ENCODE measurements at places on chromosomes 12 and 14. TPM values are rescaled to one million over a fixed set of nuclear protein-coding genes. Genes with fewer than 3 reads are reported as not detected.

GRCh38 chr14:75837151-75837787 is 144.5 kb downstream of the TGFB3 start:
- no peak for DNase-seq
- peaks cover 7% of the 10 kb centered on the region for H3K36me3 ChIP-seq
- no peak overlapping the region for H3K27ac ChIP-seq
- H3K27me3 ChIP-seq: no peaks in the 10 kb centered on the region
- H3K4me3 ChIP-seq: no peak overlapping the region
- peaks cover 14% of the 10 kb centered on the region for H3K4me1 ChIP-seq

DNA sequence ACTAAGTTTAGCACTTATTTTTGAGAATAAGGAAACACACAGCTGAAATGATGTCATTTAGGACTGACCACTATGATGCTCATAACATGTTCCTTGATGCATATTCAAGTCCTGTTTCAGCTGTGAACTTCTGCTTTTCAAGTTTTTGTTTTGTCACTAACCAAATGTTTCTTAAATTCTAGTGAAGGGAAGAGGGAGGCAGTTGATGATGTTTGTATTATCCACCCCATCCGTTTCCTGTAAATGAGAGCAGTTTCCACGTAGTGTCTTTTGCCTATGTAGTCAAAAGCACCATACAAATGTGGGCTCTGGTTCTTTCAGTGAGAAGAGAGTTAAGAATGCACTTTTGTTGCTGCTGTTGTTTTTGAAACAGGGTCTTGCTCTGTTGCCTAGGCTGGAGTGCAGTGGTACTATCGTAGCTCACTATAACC is 491.8 kb downstream of the PCNX1 start:
- H3K27me3 ChIP-seq: no peaks in the 10 kb centered on the region
- peaks cover 8% of the 10 kb centered on the region for H3K4me1 ChIP-seq
- no peak for DNase-seq
- no peaks in the 10 kb centered on the region for H3K36me3 ChIP-seq
- peak overlapping the region; percentile 7 for H3K27ac ChIP-seq

DNA sequence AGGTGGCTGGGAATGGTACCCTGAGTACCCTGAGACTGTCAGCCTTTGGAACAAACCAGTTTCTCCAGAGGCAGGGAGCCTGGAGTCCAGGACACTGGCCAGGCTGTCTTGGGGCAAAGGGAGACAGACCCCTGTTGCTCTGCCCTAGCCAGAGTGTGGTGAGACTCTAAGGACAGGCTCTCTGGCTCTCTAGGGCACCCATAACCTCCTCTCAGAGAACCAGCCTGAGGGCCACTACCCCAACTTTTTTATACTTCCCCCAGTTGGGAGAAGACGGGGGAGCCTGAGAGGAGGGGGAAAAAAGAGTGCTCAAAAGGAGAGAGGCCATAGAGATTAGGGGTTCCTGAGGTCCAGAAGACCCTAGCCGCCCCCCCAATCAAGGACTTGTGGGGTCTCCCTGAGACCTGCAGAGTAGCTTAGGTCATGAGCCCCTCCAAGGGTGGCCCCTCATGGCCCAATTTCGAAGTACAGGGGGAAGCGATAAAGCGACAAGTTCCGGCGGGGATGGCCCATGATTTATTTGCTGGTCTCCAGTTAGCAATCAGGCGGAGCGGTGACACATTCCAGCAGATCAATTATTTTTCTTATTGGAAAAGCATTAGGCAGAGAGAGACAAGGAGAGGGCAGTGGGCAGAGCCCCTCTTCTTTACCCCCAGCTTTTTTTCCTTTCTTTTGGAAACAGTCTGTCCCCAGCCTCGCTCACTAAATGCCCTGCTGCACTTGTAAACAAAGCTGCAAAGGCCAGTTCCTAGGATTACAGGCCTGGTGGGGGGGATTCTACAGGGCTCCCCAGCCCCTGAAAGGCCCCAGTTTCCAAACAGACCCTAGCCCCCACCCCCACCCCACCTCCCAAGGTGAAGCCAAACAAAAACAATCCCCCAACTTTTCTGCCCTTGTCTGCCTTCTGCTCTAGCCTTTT is 1.5 kb downstream of the HOXC8 start:
- no peak overlapping the region for H3K4me3 ChIP-seq
- H3K27ac ChIP-seq: no peak overlapping the region
- no peak for DNase-seq
- peaks cover 23% of the 10 kb centered on the region for H3K4me1 ChIP-seq

DNA sequence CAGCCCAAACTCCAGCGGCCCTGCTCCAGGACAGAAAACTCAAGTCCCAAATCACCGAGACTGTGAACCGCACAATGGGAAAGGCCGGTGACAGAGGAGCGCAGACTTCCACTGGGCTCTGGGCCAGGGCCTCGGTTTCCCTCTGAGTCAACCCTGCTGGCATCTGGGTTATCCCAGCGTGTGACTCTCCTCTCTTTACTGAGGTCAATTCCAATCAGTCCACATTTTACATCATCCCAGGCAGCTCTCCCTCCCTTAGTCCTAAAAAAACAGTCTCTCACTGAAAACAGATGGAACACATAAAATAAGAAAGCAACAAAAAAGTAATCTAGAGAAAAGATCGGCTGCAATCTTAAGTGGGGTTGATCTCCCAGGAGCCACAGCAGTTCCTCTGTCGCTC is 36.9 kb downstream of the ITPK1 start:
- H3K4me1 ChIP-seq: peaks cover 70% of the 10 kb centered on the region
- no peaks in the 10 kb centered on the region for H3K27me3 ChIP-seq
- no peak overlapping the region for H3K4me3 ChIP-seq
- H3K27ac ChIP-seq: no peak overlapping the region
- no peaks in the 10 kb centered on the region for H3K36me3 ChIP-seq
- DNase-seq: no peak

GRCh38 chr12:104201238-104202001 is 14.2 kb upstream of the TXNRD1 start:
- H3K36me3 ChIP-seq: no peaks in the 10 kb centered on the region
- no peak for DNase-seq
- H3K27me3 ChIP-seq: peaks cover 5% of the 10 kb centered on the region
- H3K4me1 ChIP-seq: peaks cover 3% of the 10 kb centered on the region

DNA sequence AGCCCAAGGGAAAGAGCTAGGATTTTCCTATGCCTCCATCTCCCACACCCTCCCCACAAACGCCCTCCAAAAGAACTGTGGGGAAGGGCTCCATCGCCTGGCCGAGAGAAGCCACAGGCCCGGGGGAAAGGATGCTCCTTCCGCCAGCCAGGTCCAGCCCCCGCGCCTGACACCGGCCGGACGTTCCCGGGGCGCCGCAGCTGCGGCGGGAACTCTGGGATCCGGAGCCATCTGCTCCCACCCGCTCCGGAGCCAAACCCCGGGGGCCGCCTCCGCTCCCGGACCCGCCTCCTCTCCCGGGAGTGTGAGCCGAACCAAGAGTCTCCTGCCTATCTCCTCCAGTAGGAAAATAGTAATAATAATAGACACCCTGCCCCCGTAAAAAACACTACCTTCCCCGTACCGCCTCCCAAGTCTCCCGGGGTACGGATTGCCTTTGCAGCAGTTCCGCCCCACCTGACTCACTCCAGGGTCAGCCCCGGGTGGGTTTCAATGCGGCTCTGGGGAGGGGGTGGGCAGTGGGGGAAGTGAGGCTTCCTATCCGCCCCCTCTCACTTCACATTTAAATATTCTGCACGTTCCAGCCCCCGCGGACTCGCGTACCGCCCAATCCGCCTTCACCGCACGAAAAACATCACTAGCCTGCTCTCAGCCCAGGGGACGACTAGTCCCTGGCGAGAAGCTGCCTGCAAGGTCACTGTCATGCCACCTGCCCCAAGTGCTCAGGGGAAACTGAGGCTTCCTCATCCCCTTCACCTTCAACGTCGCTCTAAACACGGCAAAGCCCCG is 2.4 kb downstream of the AGAP2 start:
- peak; percentile 58 for DNase-seq
- H3K27ac ChIP-seq: peak overlapping the region; percentile 77
- H3K36me3 ChIP-seq: no peaks in the 10 kb centered on the region
- peaks cover 47% of the 10 kb centered on the region for H3K4me1 ChIP-seq

The GLS2 gene
- 0.49 TPM for total RNA-seq

DNA sequence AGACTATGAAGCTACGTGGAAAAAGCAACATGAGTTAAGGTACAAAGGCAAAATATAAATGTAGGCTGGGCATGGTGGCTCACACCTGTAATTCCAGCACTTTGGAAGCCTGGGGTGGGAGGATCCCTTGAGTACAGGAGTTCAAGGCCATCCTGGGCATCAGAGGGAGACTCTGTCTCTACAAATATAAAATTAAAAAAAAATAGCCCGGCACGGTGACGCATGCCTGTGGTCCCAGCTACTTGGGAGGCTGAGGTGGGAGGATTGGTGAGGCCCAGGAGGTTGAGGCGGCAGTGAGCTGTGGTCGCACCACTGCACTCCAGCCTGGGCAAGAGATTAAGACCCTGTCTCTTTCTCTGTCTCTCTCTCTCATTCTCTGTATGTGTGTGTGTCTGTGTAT is 4.0 kb upstream of the VPS37B start:
- peaks cover 33% of the 10 kb centered on the region for H3K4me1 ChIP-seq
- no peaks in the 10 kb centered on the region for H3K36me3 ChIP-seq
- H3K27ac ChIP-seq: no peak overlapping the region
- no peak for DNase-seq

DNA sequence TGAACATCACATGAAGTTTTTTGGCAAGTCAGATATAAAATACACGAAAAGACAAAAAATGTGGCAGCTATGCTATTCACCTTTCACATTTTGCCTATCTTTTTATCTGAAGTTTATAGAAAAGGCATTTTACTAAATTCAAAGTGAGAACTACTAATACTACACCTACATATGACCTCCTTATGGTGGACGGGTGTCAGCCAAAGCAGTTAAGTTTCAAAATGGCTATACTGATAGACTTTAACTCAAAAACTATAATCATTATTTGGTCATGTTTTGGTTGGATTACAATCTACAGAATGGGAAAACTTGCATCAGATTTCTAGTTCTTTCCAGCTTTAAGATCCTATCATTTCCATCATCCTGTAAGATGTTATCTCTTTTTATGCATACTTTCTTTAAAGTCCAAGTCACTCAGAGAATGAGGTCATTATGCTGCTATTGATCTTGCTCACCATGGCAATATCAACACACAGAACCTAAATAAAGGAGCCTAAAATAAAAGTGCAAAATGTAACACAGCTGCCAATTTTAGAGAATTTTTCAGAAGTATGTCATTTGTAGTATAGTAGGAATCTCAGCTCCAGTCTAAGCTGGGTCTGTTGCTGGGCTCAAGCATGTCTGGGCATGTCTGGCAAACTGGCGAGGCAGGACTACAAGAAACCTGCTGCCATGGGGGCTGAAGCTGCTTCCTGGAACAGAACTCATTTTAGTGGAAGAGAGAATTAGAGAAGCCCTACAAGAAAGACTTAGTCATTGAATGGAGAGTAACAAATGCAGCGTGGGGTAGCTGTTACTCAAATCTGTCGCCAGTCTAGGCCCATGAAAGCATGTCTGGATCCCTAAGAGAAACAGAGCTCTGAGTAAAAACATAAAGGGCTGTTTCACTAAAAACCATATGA is 7.6 kb upstream of the AEBP2 start:
- H3K4me1 ChIP-seq: peaks cover 6% of the 10 kb centered on the region
- DNase-seq: no peak
- H3K27ac ChIP-seq: no peak overlapping the region

The DHRS4L2 gene
- 15.7 TPM for total RNA-seq

The BBOF1 gene
- total RNA-seq: 3.8 TPM

DNA sequence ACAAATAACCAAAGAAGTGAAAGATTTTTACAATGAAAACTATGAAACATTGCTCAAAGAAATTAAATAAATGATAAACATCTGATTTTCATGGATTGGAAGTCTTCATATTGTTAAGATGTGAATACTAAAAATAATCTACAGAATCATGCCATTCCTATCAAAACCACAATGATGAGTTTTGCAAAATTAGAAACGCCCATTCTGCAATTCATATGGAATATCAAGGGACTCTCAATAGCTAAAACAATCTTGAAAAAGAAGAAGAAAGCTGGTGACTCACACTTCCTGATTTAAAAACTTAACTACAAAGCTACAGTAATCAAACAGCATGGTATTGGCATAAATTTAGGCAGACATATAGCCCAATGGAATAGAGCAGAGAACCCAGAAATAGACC is 40.2 kb upstream of the CCT2 start:
- peaks cover 8% of the 10 kb centered on the region for H3K36me3 ChIP-seq
- no peak overlapping the region for H3K4me3 ChIP-seq
- no peaks in the 10 kb centered on the region for H3K27me3 ChIP-seq

The RNF34 gene
- total RNA-seq: 22.4 TPM

- H3K27ac ChIP-seq: no peak overlapping the region
- H3K4me1 ChIP-seq: no peaks in the 10 kb centered on the region
- DNase-seq: no peak
- H3K4me3 ChIP-seq: no peak overlapping the region
- H3K27me3 ChIP-seq: peaks cover 34% of the 10 kb centered on the region
Observed at GRCh38 chr12:126910570-126910969, 1356.4 kb upstream of the TMEM132C start.

- H3K27ac ChIP-seq: no peak overlapping the region
- no peaks in the 10 kb centered on the region for H3K36me3 ChIP-seq
- no peaks in the 10 kb centered on the region for H3K4me1 ChIP-seq
- no peaks in the 10 kb centered on the region for H3K27me3 ChIP-seq
Observed at GRCh38 chr14:27573018-27573417, 975.2 kb upstream of the NOVA1 start.

The HCAR2 gene
- 0.14 TPM for total RNA-seq

DNA sequence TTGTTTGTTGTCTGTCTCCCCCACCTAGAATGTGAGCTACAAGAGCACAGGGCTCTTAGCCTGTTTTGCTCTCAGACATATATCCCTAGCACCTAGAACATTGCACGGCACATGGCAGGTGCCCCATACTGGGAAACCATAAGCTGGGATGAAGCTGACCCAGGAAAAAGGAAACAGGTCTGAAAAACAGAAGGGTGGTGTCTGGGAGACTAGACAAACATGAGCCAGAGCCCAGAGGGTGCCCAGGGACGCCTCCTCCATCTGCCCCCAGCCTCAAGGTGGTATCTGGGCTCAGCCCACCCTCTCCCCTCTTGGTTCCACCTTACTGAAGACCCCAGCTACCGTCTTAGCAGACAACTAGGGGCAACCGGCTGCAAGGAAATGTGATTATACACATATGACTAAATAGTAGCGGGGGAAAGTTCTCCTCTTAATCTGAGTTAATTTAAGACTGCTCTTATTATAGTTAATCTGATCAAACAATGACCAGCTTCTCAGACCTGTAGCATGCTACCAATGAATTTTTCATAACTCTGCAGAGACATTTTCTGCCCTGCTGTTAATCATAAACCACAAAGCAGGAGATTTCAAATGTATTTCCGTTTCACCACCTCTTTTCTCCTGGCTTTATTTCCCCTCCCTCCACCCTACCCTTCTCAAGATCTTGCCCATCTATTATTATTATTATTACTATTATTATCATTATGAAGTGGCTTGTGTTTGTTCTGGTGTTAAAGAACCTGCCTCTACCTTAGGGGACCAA is 31.9 kb downstream of the KSR2 start:
- H3K4me3 ChIP-seq: no peak overlapping the region
- H3K27me3 ChIP-seq: peaks cover 41% of the 10 kb centered on the region
- H3K36me3 ChIP-seq: no peaks in the 10 kb centered on the region
- no peak overlapping the region for H3K27ac ChIP-seq

GRCh38 chr14:48023881-48024280 is 348.5 kb upstream of the MDGA2 start:
- no peaks in the 10 kb centered on the region for H3K4me1 ChIP-seq
- no peaks in the 10 kb centered on the region for H3K27me3 ChIP-seq
- H3K27ac ChIP-seq: no peak overlapping the region

The PPP4R4 gene
- not detected for total RNA-seq

The C12orf50 gene
- total RNA-seq: not detected

- DNase-seq: no peak
- no peak overlapping the region for H3K4me3 ChIP-seq
- no peak overlapping the region for H3K27ac ChIP-seq
- no peaks in the 10 kb centered on the region for H3K4me1 ChIP-seq
- H3K27me3 ChIP-seq: no peaks in the 10 kb centered on the region
- no peaks in the 10 kb centered on the region for H3K36me3 ChIP-seq
Observed at GRCh38 chr12:89194683-89195082, 157.6 kb downstream of the DUSP6 start.

The RFLNA gene
- total RNA-seq: 0.27 TPM

The ACRBP gene
- 1.4 TPM for total RNA-seq
